HuH-7.5 (cell line): ENCODE measurements at places on chromosomes 6 and 20.

DNA sequence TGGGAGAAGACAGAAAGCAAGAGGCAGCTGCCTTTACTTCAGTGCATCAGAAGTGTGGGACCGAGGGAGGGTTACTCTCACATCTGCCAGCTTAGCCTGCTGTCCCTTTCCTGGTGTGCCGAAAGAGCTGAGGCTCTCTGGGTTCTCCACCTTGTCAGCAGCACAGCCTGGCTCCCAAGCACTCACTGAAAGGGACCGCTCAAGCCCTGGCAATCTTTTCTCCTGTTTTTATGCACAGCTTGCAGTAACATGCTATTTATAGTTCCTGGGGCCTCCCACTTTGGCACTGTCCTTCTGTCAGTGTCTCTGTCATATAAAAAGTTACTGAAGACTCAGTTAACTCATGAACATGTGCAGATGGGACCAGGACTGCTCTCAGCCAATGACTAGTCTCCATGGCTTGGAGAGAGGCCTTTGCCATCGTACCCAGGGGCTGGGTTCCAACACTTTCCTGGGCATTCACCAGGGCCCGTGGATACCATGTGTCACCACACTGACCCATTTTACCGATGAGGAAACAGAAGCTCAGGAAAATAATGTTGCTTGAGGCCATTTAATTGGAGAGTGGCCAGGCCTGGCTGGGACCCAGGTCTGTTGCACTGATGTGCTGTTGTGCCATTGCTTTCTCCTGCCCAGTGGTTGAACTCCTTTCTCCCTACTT, 46.2 kb downstream of the PANK2 start:
- DNase-seq: no peak

GRCh38 chr6:43695215-43695966, 7.8 kb upstream of the MRPS18A start:
- DNase-seq: no peak

GRCh38 chr6:135087803-135088202, 33.2 kb upstream of the HBS1L start:
- DNase-seq: no peak

DNA sequence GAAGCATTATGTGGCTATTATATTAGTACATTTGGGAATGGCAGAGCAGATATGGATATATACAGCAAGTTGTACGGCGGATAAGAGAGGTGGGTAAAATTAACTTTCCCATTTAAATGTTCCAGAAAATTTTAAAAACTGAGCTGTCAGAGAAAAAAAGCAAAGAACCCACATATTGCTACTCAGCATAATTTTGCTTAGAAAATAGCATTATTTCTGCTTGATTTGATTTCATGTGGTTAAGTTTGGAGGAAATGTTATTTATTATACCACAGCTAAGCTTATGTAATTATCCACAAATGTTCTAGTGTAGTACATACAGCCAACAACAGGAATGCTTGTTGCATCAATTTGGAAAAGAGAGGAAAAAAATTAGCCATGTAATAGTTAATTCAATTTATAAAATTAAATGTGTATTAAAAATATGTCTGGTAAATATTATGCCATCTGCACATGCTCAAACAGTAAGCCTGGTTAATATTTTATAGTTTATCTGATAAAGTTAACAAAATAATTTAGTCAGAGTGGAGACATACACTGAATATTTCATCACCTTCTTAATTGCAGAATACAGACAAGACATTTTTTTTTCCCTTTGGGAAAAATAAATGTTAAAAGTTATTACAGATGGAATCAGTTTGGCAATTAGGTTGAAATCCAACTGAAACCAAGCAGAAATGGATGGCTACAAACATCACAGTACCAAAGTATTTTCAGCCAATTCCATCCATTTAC, 172.1 kb upstream of the ID4 start:
- DNase-seq: no peak

GRCh38 chr20:50095476-50096078, 17.4 kb downstream of the UBE2V1 start:
- no peak for DNase-seq

- no peak for DNase-seq
Measured at GRCh38 chr20:61949363-61949713, 116.3 kb downstream of the TAF4 start.

GRCh38 chr6:167860550-167861226, 34.0 kb downstream of the AFDN start:
- no peak for DNase-seq
